ENCODE measurements at places on chromosomes 4 and X.
A peak's percentile ranks its signal among the peaks of the same experiment; 100 is the strongest.

GRCh38 chr4:78299565-78299972 is 242.4 kb downstream of the FRAS1 start:
- no peak for DNase-seq

DNA sequence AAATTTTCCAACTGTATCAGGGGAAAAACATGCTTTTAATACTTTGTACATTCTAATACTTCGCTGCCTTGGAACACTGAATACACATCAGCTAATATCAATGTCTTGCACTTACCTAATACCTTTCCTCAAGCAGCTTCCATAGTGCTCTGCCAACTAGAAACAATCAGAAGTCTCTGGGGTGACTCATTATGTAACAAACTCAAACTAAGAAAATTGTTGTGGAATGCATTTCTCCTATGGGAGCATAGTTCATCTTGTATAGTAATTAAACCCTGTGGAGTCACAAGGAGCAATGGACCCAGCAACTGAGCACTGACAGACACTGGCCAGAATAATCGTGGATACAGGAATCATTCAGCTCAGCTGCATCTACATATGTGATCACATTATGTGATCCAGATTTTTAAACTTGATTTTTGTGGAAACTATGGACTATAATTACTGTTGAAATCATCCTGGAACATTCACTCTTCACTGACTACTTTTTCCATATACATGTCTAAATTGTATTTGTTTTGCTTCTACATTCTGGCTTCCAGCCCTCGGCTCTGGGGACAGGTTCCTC is 496.9 kb downstream of the TMA16 start:
- DNase-seq = no peak

DNA sequence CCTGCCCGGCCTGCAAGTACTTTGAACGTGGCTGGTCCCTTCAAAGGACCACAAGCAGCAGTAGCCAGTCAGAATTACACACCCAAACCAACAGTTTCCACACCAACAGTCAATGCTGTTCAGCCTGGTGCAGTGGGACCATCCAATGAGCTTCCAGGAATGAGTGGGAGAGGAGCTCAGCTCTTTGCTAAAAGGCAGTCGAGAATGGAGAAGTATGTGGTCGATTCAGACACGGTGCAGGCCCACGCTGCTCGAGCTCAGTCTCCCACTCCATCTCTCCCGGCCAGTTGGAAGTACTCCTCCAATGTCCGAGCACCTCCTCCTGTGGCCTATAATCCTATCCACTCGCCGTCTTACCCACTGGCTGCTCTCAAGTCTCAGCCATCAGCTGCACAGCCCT is 104.4 kb upstream of the MYOZ2 start:
- DNase-seq = no peak

- no peak for DNase-seq
Measured at GRCh38 chr4:105632599-105632998, 75.9 kb downstream of the INTS12 start.

DNA sequence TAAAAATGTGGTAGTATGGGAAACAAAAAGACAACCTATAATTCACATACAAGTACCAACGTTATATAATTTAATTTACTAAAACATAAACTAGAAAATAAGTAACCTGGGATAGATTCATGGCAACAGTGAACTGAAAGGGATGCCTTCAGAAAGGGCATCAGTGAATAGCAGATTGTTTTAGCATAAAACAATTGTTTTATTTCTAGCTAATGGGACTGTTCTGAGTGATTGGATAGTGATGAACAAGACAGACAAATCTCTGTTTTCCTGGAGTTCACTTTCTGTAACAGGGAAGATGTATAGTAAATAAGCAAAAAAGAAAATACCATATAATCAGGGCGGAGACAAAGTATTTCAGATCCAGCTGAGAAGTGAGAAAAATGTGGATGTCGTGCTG is 379.1 kb upstream of the SPOCK3 start:
- no peak for DNase-seq

DNA sequence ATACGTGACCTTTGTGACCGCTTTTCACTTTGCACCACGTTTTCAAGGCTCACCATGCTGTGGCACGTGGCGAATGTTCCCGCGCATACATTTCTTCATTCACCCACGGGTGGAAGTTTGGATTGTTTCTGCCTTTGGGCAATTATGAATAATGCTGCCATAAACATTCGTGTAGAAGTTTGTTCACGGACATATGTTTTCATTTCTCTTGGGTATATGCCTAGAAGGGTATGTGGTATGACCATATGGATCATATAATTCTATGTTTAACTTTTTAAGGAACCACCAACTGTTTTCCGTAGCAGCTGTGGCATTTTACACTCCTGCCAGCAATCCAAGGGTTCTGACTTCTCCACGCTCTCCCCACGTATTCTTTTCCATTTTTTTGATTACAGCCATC is 60.9 kb upstream of the MXD4 start:
- no peak for DNase-seq

DNA sequence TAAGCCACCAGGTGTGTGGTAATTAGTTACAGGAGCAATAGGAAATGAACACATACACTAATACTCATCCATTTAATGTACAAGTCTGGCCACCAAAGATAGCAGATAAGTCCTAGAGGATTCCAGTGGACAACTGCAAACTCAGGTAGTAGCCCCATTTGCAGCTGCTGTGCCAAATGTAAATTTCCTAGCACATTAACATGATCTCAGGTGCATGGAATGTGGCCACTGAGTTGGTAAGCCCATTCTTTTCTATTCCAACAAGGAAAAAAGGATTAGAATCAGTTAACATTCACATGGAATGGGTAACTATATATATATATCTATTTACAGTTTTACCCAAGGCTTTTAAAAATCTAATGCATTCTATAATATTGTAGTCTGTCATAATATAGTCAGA is 23.3 kb upstream of the FRAS1 start:
- DNase-seq = no peak

- no peak for DNase-seq
Measured at GRCh38 chrX:42248226-42248625, 324.9 kb upstream of the CASK start.

- DNase-seq = no peak
Measured at GRCh38 chrX:52341493-52341892, 27.3 kb upstream of the XAGE2 start.

DNA sequence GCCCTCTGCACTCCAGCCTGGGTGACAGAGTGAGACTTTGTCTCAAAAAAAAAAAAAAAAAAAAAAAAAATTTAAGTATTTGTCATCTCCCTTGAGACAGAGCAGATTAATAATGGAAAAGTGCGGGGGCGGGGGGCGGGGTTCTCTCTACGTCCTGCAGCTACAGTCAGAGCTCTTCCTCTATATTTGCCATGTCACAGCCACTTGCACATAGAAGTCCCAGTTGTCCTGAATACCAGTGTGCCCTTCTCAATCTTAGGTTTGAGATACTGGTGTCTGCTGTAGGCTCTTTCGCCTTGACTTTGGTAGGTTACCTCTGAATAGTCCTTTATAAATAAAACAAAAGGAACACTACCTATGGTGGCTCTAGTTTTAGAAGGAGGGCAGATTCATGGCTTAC is 237.8 kb upstream of the PGRMC2 start:
- DNase-seq = no peak

DNA sequence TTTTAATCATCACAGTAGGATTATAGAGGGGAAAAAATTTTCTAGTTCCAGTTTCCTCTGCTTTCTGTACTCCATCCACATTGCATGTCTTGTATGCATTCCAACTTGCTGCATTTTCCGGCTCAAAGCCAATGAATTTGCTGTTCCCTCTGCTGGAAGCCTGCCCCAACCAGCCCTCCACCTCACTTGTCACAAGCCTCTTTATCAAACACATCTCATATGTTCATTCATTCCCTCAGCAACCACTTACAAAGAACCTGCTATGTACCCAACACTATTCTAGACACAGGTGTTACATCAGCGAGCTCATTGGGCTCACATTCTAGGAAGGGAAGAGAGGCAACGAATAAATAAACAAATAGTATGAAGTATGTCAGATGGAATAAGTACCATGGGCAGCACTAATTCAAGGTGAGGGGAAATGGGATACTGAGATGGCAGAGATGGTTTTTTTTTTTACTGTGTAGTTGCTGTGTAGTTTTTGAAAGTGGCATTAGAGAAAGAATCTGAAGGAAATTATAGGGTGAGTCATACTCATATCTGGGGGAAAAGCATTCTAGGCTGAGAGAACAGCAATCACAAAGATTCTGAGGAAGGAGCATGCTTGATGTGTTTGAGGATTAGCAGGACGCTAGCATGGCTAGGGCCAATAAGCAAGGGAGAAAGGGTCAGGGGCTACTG is 332.5 kb downstream of the PDGFC start:
- DNase-seq = peak; percentile 37

- DNase-seq = peak; percentile 15
Measured at GRCh38 chr4:10655968-10656367, 28.6 kb downstream of the CLNK start.

- DNase-seq = no peak
Measured at GRCh38 chrX:109813236-109813635, 80.2 kb upstream of the ACSL4 start.

DNA sequence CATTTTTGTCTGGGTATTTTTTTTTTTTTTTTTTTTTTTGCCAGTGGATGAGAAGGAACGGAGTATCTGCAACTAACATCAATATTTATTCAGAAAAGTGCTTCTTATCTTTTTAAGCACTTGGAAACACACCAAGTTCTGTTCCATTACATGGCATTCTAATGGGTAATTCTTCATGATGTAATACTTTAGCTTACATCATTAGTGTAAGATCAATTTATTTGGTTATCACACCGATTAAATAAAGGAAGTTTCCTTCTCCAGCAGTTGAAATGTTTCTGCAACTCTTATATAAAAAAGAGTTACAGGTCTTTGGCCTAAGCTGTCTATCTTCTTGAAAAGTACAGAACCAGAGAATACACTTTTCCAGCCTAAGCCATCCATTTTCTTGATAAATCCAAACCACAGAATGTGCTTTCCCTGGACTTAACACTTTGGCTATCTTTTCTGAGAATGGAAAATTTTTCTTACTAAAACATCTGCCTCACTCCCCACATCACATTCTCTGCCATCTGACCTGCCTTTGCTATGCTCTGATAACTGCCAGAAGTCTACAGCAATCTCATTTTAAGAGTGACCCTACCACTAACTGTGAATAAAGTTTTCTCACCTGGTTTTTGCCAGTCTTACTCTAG is 191.9 kb upstream of the MAB21L2 start:
- DNase-seq = no peak

DNA sequence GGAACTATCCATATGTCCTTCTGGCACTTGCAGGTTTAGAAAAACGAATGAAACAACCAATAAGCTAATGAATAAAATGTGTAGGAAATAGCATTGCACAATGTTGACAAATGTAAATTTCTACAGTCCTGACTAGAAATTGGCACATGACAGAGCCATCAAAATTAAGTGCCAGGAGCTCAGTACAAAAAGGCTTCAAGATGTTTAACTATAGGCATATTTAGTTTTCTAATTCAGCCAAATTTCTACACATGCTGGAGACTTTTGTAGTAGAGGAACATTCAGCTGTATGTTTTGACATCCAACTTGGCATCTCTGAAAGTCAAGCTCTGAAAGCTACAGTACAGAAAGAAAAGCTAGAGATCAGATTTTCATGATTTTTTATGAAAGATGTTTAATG is 1999.4 kb upstream of the AGA start:
- DNase-seq = no peak

- DNase-seq = no peak
Measured at GRCh38 chr4:188372058-188372457, 232.8 kb downstream of the TRIML1 start.

DNA sequence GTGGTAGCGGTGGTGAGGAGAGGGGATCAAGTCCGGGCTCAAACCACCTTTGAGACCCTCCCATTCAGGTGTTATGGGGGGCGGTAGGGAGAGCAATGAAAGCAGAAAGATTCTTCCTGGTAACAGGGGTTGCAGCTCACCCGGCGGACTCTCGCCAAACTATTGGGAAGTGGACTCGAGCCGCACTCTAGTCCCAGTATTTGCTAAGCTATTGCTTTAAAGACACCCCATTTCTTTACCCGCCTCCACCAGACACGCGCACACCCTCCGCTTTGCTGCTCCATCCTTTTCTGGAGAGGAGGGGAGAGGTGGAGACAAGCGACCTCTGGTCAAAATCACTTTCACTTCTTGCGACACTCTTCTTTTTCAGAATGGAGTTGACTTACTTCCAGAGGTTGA is 625 bp upstream of the GABRA4 start:
- DNase-seq = peak; percentile 14

DNA sequence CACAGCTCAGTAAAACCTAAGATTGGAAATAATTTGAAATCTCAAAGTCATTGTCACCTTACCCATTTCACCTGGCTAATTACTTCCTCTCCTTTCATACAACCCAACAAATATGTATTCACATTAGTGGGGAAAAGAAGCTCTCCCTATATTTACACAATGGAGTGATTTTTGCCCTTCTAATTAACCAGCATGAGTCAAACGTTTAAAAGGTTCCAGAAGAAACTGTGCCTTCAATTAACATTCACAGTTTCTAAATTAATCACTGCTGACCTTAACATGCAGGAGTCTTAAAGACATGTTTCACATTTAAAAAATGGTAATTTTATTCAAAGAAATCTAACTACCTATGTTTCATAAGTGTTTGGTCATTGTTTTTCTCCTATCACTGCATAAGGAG is 254.6 kb downstream of the CBLL2 start:
- no peak for DNase-seq

GRCh38 chr4:90254357-90254756 is 127.2 kb downstream of the CCSER1 start:
- DNase-seq = no peak

DNA sequence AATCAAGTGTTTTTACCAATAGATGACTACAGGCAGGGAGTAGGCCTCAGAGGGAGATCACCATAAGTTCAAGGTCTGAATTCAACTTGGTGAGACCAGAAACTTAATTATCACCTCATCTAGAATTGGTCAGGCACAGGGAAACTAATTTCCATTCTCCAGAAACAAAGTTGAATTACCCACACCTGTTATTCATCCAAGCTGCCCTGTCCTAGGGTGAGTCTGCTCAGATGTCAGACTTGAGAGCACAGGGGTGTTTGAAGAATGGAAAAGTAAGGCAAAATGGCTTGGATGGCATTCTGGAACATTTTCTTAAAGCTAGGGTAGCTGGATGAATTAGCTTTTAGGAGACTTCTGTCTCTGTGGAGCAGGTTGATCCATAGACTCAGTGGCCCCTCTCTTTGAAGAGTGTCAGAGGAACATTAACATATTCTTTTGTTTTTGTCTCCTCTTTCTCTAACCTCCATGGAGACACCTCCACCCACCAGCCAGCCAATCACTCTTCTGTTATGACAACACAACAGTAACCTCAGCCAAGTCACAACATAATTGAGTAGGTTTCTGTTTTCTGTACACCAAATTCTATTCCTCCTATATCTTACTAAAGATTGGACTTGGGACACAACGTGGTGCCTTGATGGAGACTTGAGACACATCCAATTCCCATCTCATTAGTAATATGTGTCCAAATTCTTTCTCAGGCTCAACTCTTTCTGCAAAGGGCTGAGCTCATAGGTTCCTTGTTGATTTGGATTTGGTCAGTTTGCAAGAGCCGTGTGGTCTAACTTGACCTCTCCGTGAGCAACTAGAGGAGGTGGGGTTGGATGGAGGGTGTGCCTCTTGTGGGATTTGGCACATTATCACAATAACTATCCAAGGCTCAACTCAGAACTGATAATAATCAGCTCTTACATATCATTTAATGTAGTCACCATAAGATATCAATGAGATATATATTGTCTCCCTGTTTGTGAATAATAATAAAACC is 45.1 kb downstream of the VSIG4 start:
- DNase-seq = no peak

GRCh38 chrX:22124098-22124497 is 92.0 kb downstream of the PHEX start:
- no peak for DNase-seq

GRCh38 chr4:157713342-157713741 is 459.5 kb downstream of the GASK1B start:
- no peak for DNase-seq

Data from AG08396 (cell line).